ENCODE measurements at places on chromosomes 3 and 15.

GRCh38 chr3:45981346-45982074 is 14.1 kb downstream of the FYCO1 start:
- DNase-seq: no peak

- no peak for DNase-seq
Observed at GRCh38 chr15:82554849-82555248, 14.6 kb upstream of the RPS17 start.

DNA sequence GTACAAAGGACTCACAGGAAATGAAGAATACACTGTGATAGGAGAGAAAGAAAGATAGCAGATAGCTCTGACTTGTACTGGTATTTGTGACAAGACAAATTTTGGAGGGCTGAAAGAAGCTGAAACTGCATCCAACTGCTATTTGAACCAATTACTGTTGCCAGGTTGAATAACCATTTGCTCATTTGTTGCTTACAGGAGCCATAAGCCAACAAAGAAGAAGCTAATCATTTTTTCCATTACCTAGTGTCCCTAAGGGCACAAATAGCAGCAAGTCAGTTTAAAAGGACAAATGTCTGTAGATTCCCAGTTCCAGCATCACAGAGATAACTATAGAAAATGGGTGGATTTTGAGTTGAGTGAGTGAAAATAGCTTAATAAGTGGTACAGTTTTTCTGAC is 376.9 kb upstream of the ARPP21 start:
- DNase-seq: no peak

DNA sequence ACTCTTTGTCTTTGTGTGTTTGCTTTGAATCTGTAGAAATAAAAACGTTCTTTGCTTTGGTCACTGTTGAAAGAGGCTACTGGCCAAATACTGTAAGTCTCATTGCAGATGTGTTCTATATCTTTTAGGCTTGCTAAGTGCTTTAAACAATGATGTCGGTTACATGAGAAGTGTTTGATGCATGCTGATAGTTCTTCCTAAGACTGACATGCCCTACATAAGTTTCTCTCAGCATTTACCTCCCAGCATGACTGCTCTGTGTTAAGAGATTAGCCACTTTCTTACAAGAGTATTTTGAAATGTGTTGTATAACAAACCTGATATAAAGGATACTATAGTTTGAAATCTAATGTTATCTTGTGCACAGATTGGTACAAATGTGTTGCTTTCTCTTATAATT is 1088.7 kb downstream of the NSUN3 start:
- no peak for DNase-seq

DNA sequence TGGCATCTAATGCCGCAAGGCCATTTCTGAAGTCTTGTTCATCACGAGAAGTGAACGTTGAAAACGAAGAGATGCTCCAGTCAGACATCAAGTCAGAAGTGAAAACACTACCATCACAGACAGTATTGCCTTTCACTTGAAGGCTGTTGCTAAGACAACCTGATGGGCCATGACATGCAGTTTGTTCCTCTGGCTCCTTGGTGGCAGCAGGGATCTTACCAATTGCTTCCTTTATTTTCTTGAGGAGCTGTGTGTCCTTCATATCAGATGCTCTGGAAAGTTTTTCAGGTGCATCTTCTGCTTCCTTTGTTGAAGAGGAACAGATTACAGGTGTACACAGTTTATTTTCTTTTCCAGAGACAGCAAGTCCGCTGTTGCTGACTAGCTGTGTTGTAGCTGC is 30.7 kb upstream of the MYLK start:
- DNase-seq: no peak

GRCh38 chr3:25156626-25157025 is 271.4 kb upstream of the RARB start:
- DNase-seq: no peak

- DNase-seq: no peak
Observed at GRCh38 chr15:58182460-58183163, 44.4 kb downstream of the AQP9 start.

DNA sequence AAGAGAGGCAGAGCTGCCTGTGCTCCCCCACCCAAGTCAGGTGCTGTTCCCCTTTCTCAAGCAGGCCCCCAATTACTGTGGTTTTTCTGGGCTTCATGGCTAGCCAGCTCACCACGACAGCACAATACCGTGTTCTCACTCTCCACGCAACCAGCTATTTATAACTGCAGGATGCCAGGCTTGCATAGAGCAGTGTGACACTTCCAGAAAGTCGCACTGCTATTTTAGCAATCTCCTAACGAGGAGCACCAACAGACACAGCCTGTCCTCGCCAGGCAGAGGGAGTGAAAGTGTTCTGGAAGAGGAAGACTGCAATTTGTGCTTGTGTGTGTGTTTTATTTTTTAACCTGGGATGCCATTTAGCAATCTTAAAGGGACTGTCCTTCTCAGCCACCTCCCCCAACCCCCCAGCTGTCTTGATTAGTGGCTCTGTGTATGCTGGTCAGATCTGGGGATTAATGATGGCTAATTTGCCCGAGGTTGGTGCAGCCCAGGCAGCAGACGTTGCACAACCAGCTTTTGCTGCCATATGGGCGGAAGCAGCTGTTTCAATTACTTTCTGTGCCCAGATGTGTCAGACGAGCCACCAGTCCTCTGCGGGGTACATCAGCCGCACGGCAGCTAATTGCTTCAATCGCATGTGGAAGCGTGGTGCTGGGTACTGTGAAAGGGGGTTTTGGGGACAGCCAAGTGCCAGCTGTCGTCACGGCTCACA is 268.0 kb upstream of the ARRDC4 start:
- DNase-seq: no peak

DNA sequence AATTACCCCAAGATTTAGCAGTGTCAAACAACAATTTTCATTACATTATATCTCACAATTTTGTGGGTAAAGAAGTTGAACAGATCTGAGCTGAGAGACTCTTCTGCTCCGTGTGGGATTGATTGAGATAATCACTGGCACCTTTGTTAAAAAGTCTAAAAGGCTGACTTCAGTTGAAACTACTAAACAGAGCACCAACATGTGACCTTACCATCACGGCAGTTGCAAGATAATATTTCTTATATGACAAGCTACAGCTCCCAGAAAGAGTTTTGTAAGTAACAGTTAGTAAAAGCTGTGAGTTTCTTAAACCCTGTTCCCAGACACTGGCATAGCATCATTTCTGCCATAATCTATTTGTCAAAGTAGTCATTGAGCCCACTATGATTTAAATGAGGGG is 25.0 kb downstream of the CGGBP1 start:
- no peak for DNase-seq
